ENCODE measurements at places on chromosomes 11 and 22.

DNA sequence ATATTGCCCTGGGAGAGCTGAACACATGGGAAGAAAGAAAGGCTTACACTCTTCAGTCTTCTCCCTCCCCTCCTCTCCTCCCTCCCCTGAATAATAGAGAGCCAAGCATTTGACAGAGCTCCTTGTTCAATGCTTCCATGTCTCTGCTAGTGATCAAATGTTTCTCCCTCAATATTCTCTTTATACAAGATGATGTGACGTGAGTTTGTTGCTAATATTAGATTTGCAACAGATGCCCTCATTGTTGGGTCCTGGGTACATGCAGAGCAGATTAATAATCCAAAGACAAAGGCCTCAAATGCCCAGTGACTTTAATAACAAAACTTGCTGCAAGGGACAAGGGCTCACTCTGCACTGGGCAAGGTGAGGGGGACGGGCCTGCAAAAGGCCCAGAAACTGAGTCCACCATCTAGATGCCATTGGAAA is 7.1 kb upstream of the ENDOD1 start:
- no peak for DNase-seq

DNA sequence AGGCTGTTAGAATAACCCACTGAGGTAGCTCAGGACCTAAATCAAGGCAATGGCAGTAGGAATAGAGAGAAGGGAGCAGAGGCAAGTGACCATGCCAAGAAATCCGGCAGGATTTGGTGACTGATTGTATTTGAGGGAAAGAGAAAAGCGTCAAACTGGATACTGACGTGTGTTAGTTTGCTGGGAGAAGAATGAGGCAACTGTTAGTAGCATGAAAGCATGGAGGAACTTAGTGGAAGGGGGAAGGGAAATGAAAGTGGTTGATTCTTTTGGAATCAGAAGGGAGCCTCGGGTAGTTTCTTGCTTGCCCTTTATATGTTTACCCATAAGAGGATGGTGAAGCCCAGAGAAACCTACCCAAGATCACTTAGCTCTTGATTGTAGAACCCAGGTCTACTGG is 8.3 kb downstream of the PPFIBP2 start:
- DNase-seq, result no peak

DNA sequence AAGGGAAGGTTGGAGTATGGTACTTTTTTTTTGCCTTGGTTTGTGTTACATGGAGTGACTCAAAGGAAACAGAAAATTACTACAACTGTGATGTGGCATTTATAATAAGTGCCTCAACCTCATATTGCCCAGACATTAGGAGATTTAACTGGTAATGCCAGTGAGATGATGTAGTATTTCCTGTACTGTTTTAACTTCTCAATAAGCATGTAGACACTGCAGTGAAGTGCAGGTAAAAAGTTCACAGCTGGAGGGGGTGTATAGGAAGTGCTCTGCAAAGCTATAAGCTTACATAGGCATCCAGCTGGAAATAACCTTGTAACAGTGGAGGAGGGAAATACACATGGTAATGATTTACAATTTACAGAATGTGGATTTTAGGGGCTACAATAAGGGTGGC is 138.2 kb upstream of the MTMR2 start:
- DNase-seq, result peak; percentile 51

GRCh38 chr22:24424001-24424900 is 3.1 kb upstream of the ADORA2A start:
- no peak for DNase-seq

DNA sequence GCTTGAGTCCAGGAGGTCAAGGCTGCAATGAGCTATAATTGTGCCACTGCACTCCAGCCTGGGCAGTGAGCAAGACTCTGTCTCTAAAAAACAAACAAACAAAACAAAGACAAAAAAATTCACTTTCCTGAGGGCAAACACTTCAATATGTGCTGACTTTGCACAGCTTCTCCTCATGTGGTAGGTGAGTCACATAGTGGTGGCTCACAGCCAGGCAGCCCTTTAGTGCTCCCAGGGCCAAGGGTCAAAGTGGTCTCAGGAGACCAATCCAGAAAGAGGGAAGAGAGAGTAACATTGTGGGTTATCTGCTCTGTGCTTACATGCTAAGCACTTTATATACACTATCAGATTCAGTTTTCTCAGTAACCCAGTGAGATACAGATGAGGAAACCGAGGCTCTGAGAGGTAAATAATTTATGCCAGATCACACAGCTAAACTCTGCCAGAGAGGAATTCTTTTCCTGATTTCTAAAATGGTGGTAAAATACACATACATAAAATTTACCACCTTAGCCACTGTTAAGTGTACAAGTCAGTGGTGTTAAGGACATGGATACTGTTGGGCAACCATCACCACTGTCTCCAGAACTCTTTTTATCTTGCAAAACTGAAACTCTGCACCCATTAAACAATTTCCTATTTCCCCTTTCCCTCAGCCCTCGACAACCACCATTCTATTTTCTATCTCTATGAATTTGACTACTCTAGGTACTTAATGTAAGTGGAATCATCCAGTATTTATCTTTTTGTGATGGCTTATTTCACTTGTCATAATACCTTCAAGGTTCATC is 231.7 kb upstream of the NARS2 start:
- DNase-seq, result no peak

- DNase-seq, result peak; percentile 94
Measured at GRCh38 chr22:24402460-24403192, 24.8 kb upstream of the ADORA2A start.

GRCh38 chr11:126392633-126393013 is 37.1 kb downstream of the ST3GAL4 start:
- DNase-seq, result no peak

DNA sequence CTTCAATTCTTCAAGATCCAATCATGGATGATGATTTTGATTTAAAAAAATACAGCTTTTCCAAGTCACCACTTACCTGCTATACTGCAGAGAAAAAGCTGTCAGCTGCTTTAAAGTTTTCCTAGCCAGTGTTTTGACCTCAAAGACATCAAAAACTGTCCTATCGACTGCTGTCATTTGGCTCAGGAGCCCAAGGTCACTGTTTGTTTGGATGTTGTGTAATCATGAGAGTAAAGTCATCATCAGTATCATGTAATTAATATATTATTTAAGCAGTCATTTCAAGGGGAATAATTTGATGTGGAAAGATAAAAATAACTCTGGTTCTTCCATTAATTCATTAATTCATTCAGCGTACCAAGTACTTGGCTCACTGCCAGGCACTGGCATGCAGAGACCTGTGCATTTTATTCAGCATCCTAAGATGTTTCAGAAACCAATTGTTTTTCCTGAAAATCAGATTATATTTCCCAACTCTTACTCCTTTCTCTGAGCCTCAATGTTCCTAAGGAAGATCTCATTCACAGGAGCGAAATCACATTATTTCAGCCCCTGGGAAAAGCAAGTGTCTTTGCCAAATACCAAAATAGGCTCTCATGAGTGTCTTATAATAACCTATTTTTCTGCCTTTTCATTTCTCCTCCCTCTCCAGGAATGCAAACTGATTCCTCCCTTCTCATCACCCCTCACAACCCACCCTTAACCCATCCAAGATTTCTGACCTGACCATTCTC is 59.9 kb downstream of the SLC1A2 start:
- DNase-seq, result no peak

DNA sequence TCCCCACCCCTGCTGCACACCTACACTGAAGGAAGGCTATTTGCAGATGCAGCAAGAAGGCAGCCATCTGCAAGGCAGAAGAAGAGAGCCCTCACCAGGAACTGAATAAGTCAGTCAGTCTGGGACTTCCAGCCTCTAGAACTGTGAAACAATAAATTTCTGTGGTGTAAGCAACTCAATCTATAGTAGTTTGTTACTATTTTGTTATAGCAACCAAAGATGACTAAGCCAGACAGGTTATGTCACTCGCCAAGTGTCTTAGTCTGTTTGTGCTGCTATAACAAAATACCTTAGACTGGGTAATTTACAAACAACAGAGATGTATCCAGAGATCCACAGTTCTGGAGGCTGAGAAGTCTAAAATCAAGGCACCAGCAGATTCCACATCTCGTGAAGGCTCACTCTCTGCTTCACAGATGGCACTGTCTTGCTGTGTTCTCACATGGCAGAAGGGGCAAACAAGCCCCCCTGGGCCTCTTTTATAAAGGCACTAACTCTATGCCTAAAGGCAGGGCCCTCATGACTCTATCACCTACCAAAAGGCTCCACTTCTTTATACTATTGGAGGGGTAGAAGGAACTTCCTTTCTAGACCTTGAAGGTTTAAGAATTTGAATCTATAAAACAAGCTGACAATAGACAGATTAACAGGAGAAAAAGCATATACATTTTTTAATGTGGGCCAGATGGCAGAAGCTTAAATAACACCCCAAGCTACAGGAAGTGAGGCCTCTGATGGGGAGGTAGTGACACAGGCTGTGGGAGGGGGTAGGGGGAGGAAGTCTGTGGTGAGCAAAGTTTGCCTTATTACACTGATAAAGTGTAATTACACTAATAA is 12.3 kb downstream of the APOL6 start:
- peak; percentile 32 for DNase-seq

GRCh38 chr11:548700-549603 is 11.6 kb downstream of the LMNTD2 start:
- DNase-seq, result no peak

DNA sequence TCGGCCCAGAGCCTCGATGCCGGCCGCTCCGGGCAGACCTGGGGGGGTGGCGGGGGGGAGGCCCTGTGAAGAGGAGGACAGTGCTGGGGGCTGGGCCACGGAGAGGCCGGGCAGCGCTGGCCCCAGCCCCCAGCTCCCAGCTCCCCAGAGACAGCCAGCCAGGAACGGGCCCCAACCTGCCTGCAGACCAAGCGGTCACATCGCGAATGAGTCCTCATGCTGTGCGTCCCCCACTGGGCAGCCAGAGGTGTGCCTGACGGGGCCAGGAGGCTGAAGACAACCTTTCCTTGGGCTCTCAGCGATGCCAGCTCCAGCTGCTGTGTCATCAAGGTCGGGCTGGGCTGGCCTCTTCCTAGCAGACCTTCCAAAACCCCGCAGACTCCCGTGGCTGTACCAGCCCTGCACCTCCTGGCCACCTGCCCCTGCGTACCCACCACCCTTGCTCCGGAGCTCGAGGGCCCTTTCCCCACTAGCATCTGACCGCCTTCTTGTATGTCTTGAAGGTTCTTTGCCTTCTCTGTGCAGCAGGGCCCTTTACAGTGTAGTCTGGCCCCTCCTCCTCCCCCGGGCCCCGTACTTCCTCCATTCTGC is 88.4 kb downstream of the CDKN1C start:
- no peak for DNase-seq

GRCh38 chr11:63880403-63880790 is 36.6 kb downstream of the RCOR2 start:
- DNase-seq, result no peak

- DNase-seq, result no peak
Measured at GRCh38 chr11:120021978-120022377, 115.9 kb downstream of the TRIM29 start.

- no peak for DNase-seq
Measured at GRCh38 chr11:126343051-126343450, 12.4 kb upstream of the ST3GAL4 start.

- no peak for DNase-seq
Measured at GRCh38 chr11:111976767-111977145, 39.6 kb downstream of the DIXDC1 start.

GRCh38 chr11:57729479-57729878 is 11.8 kb upstream of the SELENOH start:
- DNase-seq, result no peak

DNA sequence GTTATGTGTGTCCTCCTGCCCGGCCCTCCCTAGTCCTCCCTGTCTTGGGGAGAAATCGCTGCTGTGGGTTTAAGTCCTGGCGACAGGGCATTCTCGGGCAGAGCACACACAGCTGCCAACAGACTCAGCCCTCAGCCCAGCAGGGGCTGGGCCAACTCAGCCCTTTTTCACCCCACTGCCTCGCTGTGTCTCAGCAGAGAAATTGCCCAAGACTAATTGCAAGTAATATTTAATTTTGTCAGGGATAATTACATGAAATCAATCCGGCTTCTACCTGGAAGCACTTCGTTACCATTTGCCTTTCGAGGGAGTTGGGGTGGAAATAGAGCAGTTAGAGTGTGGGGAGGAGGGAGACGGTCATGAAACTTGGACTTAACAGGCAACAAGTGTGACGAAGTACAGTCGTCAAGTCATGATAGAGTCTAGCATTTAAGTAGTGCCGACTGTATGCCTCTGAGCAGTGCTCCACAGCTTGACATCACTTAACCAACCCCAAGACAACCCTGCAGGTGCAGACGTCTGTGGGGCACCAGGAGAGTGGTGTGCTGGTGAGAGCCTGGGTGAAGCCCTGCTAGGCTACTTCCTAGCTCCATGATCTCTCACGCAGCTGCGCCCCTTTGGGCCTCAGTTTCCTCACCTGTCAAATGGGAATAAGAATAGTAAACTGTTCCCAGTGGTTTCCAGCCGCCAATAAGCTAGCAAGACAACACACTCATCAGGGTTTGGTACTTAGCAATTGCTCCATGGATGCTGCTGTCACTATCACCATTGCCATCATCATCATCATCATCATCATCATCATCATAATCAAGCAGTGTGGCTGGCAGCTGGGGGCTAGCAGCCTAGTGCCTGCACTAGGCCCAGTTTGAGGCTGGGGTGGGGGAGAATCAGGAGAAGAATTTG is 29.2 kb downstream of the MN1 start:
- DNase-seq, result no peak

DNA sequence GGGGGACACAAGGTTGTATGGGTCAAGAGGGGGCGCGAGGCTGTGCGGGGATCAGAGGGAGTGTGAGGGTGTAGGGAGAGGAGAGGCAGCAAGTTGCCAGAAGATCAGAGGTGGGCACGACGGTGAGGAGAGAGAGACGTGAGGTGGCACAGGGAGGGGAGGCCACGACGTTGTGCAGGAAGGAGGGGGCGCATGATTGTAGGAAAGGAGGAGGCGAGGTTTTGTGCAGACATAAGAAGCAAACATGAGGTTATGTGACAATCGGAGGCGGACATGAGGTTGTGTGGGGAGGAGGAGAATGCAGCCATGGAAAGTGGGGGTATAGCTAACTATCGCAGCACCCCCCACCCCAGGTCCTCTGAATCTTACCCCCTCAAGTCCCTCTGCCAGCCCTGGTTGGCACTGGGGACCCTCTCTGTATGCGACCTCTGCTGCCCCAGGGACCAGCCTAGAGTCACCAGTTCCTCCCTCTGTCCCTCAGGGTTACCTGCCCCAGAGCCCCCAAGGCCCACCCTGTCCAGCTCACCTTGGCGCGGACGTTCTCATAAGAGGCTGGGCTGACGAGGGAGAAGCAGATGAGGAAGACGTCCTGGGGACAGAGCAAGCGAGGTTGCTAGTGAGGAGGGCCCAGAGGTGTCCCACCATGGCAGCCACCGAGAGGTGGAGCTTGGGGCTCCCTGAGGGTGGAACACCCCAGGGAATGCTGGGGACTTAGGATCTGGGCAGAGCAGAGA is 12.5 kb downstream of the RAC2 start:
- DNase-seq, result no peak

- DNase-seq, result no peak
Measured at GRCh38 chr11:125662689-125663088, 18.0 kb downstream of the ACRV1 start.

- DNase-seq, result no peak
Measured at GRCh38 chr22:44462246-44463010, 35.6 kb downstream of the RTL6 start.

GRCh38 chr11:47960015-47960414 is 20.3 kb upstream of the PTPRJ start:
- DNase-seq, result no peak

GRCh38 chr11:88363004-88363403 is 25.5 kb upstream of the CTSC start:
- no peak for DNase-seq

- no peak for DNase-seq
Measured at GRCh38 chr22:38300197-38300945, 16.9 kb downstream of the CSNK1E start.

- DNase-seq, result peak; percentile 53
Measured at GRCh38 chr22:31036671-31037550, 44.2 kb upstream of the SMTN start.

All from IMR-90 (cell line).